ENCODE measurements at places on chromosomes 6 and 20.

- DNase-seq = no peak
Measured at GRCh38 chr20:54091120-54091480, 20.7 kb upstream of the BCAS1 start.

- no peak for DNase-seq
Measured at GRCh38 chr20:34246126-34246626, 5.0 kb downstream of the ASIP start.

GRCh38 chr6:15338476-15338875 lies 92.6 kb downstream of the JARID2 start:
- no peak for DNase-seq

DNA sequence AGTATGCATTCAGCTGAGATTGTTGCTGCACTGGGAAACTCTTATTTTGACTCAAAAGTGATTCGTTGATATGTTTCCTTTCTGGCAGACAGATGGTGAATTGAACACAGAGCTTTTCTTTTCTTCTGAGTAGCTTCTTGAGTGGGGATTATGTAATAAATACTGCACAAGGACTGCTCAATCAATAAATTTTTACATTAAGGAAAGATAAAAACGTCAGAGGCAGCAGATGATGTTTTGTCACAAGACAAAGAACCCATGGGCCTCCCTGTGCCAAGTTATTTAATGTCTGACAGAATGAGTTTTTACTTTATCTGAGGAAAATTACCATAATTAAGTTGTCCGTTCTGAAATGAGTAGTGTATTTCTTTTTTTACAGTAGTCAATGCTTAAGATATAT lies 460.3 kb downstream of the UTRN start:
- DNase-seq = no peak

GRCh38 chr6:46255528-46255927 lies 84.7 kb upstream of the ENPP5 start:
- DNase-seq = no peak

DNA sequence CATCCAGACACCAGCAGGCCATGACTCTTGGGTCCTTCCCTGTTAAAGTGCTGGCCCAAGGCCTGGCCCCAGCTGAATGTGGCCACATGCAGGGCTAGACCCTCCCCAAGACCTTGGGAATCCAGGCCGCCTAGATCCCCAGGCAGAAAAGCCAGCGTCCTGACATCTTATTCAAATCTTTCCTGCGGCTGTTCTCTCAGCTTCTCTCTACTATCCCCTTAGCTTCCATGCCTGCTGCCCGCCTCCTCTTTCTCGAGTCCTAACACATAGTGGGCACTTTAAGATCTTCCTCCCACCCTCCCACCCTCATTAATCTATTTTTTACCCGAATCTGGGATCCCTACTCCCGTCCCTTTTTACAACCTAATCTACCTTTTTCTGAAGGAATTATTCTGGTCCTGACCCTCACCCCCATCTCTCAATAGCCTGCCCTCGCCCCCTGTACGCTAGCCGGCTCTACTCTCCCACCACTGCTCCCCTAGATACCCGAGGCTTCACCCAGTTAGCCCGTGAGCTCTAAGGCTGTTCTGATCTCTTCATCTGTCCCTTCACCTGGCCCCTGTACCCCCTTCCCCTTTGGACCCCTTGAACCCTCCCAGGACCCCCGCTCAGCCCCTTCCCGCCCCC lies at the start of gene CCHCR1:
TSS of gene CCHCR1 (minus strand) at position 290 of the 627 bp plus-strand sequence. CDS start at position 88, 202 bp downstream.
- DNase-seq = no peak

GRCh38 chr6:27839626-27840475 lies 72.3 kb downstream of the OR2B2 start:
- peak; percentile 62 for DNase-seq

DNA sequence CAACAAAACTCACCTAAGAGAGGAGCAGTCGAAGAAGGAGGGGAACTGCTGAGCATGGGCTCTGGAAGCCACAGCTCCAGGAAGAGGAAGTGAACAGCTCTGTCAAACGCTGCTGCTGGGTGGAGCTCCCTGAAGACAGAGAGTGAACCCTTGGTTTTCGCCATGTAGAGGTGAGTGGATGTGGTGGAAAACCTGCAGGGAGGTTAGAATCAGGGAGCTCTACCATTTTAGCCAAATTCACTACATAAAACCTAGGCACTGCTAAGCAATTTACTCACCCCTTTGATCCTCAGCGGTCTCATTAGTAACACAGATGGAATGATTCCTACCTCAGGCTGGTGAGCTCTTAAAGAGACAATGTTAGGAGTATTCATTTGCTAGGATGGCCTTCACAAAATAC lies 19.4 kb upstream of the TFAP2A start:
- no peak for DNase-seq

- DNase-seq = peak; percentile 34
Measured at GRCh38 chr6:150072201-150072600, 3.3 kb upstream of the ULBP3 start.

- DNase-seq = no peak
Measured at GRCh38 chr20:53706008-53706465, 112.4 kb upstream of the ZNF217 start.

GRCh38 chr6:131572686-131573415 lies at the start of gene ARG1:
Gene ARG1, plus strand, starts transcription at chr6:131573226. Its CDS starts 57 bp downstream, at chr6:131573283.
- DNase-seq = no peak

DNA sequence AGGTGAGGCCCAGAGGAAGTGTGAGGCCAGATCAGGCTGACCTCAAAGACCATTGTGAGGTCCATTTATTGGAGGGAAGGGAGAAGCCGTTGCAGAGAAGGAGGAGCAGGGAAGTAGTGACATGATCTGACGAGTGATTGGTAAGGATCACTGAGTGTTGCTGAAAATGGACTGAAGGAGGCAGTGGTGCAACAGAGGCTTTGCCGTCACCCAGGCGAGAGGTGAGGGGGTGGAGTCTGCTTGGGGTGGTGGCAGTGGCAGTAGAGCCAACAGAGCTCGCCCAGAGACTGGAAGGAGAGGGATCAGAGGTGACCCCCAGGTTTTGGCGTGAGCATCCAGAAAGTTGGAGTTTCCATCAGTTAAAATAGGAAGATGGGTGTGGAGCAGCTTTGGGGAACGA lies 67.9 kb upstream of the CLDN20 start:
- no peak for DNase-seq

GRCh38 chr6:82000551-82000950 lies 247.0 kb downstream of the IBTK start:
- no peak for DNase-seq

- DNase-seq = no peak
Measured at GRCh38 chr20:58233393-58233792, 4.9 kb upstream of the ANKRD60 start.

GRCh38 chr6:130944486-130944885 lies 117.3 kb downstream of the SMLR1 start:
- DNase-seq = no peak

GRCh38 chr6:127069659-127070279 lies 48.7 kb upstream of the RSPO3 start:
- DNase-seq = no peak

DNA sequence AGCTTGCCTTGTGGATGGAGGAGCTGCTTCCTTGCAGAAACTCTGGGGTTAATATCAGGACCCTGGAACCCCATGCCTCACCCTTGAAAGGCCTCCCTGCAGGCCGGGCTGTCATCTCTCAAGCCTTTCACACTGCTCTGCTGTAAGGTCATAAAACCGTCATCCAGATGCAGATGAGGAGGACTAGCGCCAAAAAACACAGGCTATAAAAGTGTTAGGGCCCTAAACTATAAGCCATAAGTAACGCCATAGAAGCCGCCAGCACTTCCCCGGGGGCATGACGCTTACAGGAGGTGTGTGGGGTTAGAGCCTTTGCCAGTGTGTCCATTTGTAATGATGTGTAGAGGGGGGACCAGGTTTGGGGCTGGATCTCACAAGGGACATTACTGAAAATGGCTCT lies 47.6 kb downstream of the CDH4 start:
- DNase-seq = no peak

GRCh38 chr6:9155836-9156235 lies 720.5 kb upstream of the SLC35B3 start:
- DNase-seq = no peak

- DNase-seq = no peak
Measured at GRCh38 chr20:21344206-21344900, 41.2 kb downstream of the XRN2 start.

DNA sequence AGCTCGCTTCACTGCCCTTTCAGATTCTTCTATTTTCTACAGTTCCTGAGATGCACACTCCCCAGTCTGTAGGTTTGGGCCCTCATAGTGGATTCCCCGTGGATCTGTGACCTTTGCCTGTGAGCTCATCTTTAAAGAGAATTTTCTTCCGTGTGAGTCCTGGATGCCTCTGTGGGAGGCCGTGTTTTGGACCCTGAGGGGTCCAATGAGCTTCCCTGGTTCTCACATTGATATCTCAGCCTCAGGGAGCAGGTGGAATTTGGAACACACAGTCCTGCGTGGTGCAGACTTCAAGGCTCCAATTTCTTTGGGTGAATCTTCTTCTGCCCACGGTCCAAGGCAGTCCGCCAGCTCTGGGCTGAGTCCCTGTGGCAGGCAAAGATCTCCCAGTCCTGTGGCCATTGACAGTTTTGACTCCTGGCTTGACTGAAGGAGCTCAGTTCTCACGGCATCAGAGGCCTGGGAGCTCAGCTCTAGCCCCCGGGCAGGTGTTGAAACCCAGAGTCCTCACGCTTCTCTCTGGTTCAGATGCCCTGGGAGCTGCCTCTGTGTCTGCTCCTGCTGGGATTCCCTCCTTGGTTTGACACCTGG lies 61.0 kb downstream of the PSMG4 start:
- no peak for DNase-seq

All from LNCaP clone FGC (cell line).